Stimulated activated CD4-positive, alpha-beta T cell treated with anti-CD3 and anti-CD28 coated beads, Interleukin-12 subunit alpha, Interleukin-12 subunit beta, amount 100 ng/mL, for 4 hours (primary cell): ENCODE measurements at places on chromosomes 16 and 17.

- no peak for DNase-seq
Observed at GRCh38 chr16:69861292-69862030, 89.7 kb upstream of the CLEC18A start.

- no peak for DNase-seq
Observed at GRCh38 chr16:20181416-20181815, 107.7 kb upstream of the GPR139 start.

DNA sequence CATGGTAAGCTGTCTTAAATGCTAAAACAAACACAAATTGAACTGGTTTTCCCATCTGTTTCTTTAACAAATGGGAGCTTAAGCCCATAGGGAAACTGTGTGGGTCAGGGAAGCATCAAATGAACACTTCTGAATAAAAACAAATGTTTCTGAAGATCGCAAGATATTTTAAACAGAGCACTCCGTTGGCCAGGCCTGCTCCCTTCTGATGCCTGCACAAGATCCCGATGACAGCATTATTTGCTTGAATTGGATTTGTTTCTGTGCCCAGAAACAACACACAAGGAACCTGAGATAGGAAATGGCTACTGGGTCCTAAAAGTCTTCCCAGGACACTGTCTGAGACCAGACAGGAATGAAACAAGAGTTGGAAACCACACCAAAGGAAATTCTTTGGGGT lies 425.8 kb upstream of the ZFHX3 start:
- no peak for DNase-seq

- no peak for DNase-seq
Observed at GRCh38 chr17:6941989-6942388, 53.9 kb upstream of the ALOX12 start.

- no peak for DNase-seq
Observed at GRCh38 chr16:49776085-49776595, 79.8 kb downstream of the ZNF423 start.

DNA sequence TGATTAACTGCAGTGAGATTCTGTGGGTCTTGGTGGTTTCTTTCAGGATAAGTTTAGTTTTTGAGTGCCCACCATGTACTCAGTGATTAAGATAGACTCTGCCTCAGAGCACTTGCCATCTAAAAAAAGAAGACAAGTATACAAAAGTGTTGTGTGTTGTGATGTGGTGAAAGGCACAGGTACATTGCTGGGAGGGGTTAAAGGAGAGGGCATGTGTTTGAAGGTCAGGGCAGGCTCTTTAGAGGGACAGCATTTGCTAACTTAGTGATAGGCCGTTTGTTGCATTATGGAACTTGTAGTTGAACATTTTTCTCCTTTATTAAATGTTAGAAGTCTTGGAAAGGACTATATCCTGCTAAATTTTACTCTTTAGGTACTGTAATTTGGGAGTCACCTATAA lies 26.5 kb downstream of the SF3B3 start:
- DNase-seq = no peak

- DNase-seq = no peak
Observed at GRCh38 chr17:9307313-9307998, 268.2 kb downstream of the STX8 start.

- DNase-seq = peak; percentile 64
Observed at GRCh38 chr16:67447508-67448076, 16.7 kb downstream of the HSD11B2 start.

DNA sequence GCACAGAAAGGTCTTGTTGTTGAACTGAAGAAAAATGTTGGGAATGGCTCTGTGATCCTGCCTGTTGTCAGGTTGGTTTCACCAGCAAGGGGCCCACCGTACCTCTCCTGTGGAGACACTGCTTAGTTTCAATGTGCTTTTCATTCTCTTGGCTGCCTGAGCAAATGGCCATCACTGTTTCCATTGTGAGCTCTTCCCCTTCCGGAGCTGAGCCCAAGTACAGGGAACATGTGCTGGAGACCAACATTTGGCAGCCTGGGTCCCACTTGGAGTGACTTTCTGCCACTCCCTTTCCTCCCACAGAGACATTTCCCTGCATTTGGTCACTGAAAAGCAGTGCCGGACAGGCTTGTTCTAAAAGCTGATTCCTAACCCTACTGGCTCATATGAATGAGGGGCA lies 23.1 kb downstream of the GABARAPL2 start:
- DNase-seq = no peak

GRCh38 chr17:18224387-18225120 lies 881 bp upstream of the LLGL1 start:
- no peak for DNase-seq

DNA sequence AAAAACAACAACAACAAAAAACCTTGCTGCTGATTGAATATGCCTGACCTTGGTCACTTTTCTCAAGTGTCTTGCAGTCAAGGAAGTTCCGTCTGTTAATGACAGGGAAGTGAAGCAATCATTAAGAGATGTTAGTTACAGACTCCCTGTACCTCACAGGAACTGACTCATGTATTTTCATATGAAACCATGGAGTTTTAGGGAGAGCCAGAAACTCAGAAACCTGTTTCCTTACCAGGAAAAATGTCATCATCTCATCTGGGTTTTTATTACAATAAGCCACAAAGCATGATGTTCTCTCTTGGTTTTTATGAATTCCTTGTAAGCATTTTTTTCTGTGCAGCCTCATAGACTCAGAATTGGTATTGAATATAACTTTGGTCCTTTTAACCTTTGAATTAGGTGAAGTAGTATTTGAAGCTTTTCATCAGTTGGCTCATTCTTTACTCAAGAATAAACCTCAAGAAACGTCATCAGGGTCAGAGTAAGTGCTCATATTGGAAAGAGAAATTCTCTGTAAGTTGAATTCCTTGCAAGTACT lies 10.3 kb downstream of the LYRM1 start:
- no peak for DNase-seq

GRCh38 chr16:53583401-53583800 lies 80.4 kb upstream of the AKTIP start:
- DNase-seq = no peak

DNA sequence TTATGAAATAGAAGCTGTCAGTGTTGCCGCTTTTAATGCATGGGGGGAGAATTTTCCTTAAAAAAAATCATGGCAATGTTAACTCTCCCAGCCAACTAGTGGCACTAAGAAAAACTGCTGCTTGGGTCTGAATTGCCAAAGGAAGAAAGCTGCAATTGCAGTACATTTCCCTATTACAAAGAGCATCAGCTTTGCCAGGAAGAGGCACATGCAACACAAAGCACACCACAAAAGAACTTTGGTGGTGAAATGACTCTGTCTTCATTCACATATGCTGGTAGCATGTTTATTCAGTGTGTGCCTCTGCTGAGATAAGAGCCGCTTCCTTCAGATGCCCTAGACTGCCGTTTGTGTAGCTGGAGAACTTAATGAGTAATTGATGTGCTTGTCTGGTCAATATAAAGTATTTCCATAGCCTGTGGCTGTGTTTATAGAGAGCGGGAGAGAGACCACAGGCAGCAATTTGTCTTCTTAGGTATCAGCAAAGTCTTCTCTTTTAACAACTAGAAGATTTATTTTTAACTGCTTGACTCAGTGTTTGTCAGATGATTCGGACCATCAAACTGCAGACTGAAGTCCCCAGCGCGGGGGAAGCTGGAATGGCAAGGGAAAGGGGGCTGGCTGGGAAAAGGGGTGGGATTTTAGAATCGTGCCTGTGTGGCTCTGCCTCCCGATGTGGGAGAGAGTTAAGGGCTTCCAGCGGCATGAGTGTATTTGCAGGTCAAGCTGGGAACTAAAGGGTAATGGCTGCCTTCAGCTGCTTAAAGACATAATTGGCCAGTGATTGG lies 115.1 kb downstream of the MRTFB start:
- no peak for DNase-seq

GRCh38 chr16:81539009-81539758 lies 94.6 kb downstream of the CMIP start:
- no peak for DNase-seq

DNA sequence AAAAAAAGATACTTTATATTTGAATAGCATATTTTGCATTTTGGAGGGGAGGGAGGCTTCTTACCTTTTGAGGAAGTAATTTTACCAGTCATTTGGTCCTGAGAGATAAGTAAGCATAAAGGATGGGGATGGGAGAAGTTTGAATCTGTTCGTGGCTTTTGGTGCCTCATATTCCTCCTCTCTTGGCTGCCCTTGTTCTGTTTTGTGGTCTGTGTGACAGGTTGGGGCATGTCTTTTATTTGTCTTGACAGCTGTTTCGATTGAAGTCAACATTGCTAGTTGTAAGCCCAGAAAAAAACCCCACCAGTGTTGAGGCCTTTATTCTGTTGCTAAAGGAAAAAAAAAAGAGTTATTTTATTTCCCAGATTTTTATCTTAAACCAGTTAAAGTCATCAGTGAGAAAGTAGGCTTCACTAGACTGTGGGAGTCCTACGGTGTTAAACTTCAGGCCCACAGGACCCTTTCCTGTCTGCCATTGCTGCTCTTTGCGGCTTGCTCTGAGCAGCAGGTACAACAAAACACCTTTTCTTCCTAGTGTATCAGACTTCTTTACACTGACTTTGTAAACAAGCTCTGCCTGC lies 11.4 kb downstream of the SLC7A6 start:
- DNase-seq = no peak

DNA sequence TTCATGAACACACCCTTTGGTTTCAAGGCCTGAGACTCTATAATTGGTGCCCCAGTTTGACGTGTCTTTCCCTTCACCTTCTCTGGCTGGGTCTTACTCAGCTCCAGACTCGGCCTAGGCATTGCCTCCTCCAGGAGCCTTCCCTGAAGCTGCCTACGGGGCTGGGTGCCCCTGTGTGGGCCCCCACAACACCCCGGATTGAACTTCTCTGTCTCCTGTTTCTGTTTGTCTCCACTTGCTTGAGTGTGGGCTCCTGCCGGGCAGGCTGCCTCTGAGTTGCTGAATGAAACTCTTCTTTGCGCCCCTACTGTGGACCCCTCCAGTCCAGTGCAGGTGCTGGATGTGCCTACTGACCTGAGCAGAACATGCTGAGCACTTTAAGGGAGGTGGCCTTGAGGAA lies 2.3 kb upstream of the MPRIP start:
- DNase-seq = no peak

DNA sequence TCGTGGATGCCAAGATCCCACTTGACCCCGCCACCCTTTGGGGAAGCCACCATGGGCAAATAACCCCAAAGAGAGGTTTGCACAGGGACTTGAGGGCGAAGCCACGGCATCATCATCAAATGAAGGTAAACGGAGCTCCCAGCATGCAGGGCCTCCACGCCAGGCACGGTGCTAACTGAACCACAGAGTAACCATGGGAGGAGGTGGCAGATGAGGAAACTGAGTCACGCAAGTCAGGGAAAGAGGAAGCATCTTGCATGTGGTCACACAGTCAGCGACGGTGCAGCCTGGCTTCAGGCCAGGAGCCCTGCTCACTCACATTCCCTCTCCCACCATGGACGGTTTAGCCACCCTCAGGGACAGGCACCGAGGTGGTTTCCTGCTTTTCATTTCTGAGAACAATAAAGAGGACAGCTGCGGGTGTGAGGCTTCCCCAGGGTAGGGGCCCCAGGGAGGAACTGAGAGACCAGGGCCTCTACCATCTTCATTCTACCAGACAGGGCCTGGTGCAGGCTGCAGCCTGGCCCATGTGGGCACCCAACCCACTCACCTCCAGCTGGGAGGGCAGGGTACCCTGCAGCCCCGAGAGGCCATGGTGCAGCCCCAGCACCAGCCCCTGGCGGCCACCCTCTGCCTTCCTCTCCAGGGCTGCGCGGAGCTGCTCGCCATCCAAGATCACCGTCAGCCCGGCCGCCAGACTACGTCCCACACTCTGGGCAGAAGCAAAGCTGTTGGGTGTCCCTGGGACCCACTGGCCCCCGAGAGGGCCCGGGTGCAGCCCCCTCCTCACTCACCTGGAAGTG lies 78.3 kb downstream of the RMI2 start:
- no peak for DNase-seq

GRCh38 chr16:14549789-14550153 lies 80.3 kb downstream of the PARN start:
- no peak for DNase-seq

GRCh38 chr17:73099511-73099910 lies 7.0 kb upstream of the SLC39A11 start:
- DNase-seq = no peak

GRCh38 chr17:31248986-31249834 lies 47.8 kb downstream of the OMG start:
- no peak for DNase-seq

GRCh38 chr17:60079401-60080243 lies 901 bp upstream of the HEATR6 start:
- DNase-seq = no peak

GRCh38 chr17:20989481-20989880 lies 53.3 kb downstream of the USP22 start:
- DNase-seq = no peak

DNA sequence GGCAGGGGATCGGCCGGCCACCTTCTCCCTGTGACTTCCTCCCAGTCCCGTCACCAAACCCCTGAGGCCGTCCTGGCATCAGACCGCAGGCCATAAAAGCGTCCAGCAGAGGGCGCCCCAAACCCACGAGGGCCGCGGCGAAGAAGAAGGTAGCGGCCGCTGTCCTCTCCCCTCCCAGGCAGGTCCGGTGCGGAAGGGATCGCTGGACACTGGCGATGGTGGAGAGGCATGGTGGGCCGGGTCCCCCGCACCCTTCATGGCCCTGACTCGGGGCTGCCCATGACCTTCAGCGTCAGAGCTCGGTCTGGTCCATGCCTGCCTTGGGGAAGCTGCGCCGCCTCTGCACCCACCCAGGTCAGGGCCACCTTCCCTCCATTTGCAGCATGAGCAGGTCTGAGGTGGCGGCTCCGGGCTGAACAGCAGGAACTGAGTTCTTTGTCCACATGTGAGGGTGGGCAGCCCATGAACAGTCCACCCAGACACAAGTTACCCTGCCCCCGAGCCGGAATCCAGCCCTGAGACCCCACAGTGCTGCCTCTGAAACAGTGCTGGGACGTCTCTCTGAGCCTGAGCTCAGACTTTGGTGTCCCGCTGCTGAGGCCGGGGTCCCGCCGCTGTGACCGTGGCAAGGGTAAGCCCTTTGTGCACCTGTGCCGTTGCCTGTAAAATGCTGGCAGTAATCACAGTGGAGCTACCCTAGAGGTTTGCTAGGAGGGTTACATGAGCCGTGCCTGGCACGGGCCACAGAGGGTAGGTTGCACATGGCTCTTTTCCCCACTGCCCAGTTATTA lies 40.8 kb upstream of the CMIP start:
- DNase-seq = peak; percentile 85

- DNase-seq = no peak
Observed at GRCh38 chr17:19418251-19418992, 7.4 kb downstream of the RNF112 start.

DNA sequence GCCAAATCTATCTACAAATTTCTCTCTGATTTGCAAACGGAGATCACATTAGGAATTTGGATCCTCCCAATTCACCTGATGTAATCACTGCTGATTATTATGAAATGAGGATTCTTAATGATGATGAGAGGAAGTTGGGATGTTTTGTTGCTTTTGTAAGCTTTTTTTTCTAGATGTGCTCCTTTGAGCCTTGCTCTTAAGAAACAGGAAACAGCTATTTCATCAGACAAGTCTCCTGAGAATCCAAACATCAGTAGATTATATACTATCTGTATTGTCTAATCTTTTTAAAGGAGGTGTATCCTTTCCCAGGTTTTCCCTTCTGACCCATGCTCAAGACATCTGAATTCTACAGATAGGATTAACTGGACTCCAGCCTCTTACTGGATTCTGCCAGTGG lies 73.3 kb downstream of the KIF2B start:
- no peak for DNase-seq
